ENCODE measurements at places on chromosomes 13 and 19.
A peak's percentile ranks its signal among the peaks of the same experiment; 100 is the strongest.

DNA sequence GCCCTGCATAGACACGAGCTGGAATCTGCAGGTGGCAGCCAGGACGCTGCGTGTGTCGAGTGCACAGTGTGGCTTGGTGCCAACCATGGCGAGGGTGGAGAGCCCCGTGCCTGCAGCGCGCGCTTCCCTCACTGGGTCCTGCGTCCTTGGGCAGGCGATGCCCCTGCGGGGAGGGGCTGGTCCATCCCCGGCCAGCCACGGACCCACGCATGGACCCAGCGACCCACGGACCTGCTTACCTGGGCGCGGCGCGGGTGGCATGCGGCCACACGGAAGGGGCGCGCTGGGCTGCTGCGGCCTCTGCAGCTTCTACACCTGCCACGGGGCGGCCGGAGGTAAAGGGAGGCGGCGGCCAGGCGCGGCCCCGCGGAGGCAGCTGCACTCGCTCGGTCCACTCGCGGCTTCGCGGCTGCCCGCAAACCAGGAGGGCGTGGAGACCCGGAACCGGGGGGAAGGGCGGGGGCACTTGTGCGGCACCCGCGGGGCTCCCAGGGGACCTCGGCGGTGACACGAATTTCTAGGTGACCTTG is 569 bp upstream of the MCF2L start:
- H3K27ac ChIP-seq, result no peak overlapping the region
- no peaks in the 10 kb centered on the region for H3K27me3 ChIP-seq
- peak overlapping the region; percentile 86 for H3K4me3 ChIP-seq
- peaks cover 6% of the 10 kb centered on the region for H3K36me3 ChIP-seq
- peaks cover 22% of the 10 kb centered on the region for H3K4me1 ChIP-seq

GRCh38 chr13:28047757-28048388 is 52.5 kb downstream of the FLT3 start:
- peaks cover 4% of the 10 kb centered on the region for H3K36me3 ChIP-seq
- no peak overlapping the region for H3K4me3 ChIP-seq
- H3K4me1 ChIP-seq, result no peaks in the 10 kb centered on the region
- DNase-seq, result no peak
- no peak overlapping the region for H3K27ac ChIP-seq

DNA sequence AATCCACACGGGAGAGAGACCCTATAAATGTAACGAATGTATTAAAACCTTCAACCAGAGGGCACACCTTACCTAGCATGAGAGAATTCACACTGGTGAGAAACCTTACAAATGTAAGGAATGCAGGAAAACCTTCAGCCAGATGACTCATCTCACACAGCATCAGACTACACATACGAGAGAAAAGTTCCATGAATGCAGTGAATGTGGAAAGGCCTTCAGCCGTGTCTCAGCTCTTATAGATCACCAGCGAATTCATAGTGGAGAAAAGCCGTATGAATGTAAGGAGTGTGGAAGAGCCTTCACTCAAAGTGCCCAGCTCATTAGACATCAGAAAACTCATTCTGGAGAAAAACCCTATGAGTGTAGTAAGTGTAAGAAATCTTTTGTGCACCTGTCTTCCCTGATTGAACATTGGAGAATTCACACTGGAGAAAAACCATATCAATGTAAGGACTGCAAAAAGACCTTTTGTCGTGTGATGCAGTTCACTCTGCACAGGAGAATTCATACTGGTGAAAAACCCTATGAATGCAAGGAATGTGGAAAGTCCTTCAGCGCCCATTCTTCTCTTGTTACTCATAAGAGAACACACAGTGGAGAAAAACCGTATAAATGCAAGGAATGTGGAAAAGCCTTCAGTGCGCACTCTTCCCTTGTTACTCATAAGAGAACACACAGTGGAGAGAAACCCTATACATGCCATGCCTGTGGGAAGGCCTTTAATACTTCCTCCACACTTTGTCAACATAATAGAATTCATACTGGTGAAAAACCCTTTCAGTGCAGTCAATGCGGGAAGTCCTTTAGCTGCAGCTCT is 16.0 kb downstream of the ZNF582 start:
- no peak for DNase-seq
- peaks cover 14% of the 10 kb centered on the region for H3K36me3 ChIP-seq
- H3K4me3 ChIP-seq, result no peak overlapping the region
- no peaks in the 10 kb centered on the region for H3K27me3 ChIP-seq
- no peak overlapping the region for H3K27ac ChIP-seq

- peaks cover 57% of the 10 kb centered on the region for H3K4me1 ChIP-seq
- peaks cover 19% of the 10 kb centered on the region for H3K36me3 ChIP-seq
- no peaks in the 10 kb centered on the region for H3K27me3 ChIP-seq
- peak overlapping the region; percentile 89 for H3K27ac ChIP-seq
These were observed 2.7 kb upstream of the RASAL3 start for GRCh38 chr19:15466851-15467733.

GRCh38 chr13:98068521-98068920 is 74.4 kb upstream of the FARP1 start:
- no peaks in the 10 kb centered on the region for H3K4me1 ChIP-seq
- H3K36me3 ChIP-seq, result no peaks in the 10 kb centered on the region
- no peak overlapping the region for H3K27ac ChIP-seq
- H3K4me3 ChIP-seq, result no peak overlapping the region

GRCh38 chr13:111304041-111304544 is 16.3 kb upstream of the TEX29 start:
- H3K4me3 ChIP-seq, result no peak overlapping the region
- no peak for DNase-seq
- H3K27me3 ChIP-seq, result no peaks in the 10 kb centered on the region
- peaks cover 45% of the 10 kb centered on the region for H3K36me3 ChIP-seq
- H3K4me1 ChIP-seq, result no peaks in the 10 kb centered on the region
